Endothelial cell of umbilical vein (primary cell): ENCODE measurements at places on chromosomes 3 and 15. TPM values are rescaled to one million over a fixed set of nuclear protein-coding genes. Genes with fewer than 3 reads are reported as not detected.
A peak's percentile ranks its signal among the peaks of the same experiment; 100 is the strongest.

The CLDN1 gene
- total RNA-seq = 0.27 and 0.32 TPM in 2 replicates

The HYAL2 gene
- total RNA-seq = 266 and 279 TPM in 2 replicates

The ZIC1 gene
- not detected in 2 replicates for total RNA-seq

The CCR3 gene
- total RNA-seq = not detected in 2 replicates

The CPLX3 gene
- total RNA-seq = 0.16 TPM in 1 of 2 replicates, not detected in the other

The CATSPER2 gene
- total RNA-seq = 3.8 and 6.1 TPM in 2 replicates

The PCOLCE2 gene
- total RNA-seq = not detected in 2 replicates

The IGF1R gene
- 50.9 and 59.1 TPM in 2 replicates for total RNA-seq

The ENTPD3 gene
- not detected in 2 replicates for total RNA-seq

The UPK1B gene
- not detected in 2 replicates for total RNA-seq

DNA sequence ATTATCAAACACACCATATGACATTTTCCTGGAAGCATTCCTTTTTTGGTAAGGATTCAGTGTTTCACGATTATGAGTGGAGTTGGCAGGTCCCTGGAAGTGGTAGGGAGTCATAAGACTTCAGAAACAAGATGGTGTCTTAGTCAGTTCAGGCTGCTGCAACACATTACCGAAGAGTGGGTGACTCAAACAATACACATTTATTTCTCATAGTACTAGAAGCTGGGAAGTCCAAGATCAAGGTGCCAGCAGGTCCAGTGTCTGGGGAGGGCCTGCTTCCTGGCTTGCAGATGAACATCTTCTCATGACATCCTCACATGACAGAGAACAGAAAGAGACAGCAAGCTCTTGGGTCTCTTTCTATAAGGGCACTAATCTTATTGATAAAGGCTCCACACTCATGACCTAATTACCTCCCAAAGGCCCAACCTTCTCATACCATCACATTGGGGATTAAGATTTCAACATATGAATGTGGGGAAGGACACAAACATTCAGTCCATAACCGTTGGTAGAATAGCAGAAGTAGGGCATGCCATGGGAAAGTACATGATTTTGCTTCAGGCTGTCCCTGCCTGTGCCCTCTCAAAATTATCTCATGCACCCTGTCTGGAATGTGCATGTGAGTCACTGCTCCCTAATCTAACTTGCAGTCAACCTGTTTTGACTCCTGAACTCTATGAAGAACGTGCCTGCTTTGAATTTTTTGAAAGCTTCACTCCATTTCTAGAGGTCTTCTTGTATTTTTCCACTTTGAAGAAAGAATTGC, 72.5 kb downstream of the GTPBP8 start:
- no peaks in the 10 kb centered on the region for H3K36me3 ChIP-seq
- no peaks in the 10 kb centered on the region for H3K4me1 ChIP-seq
- no peaks in the 10 kb centered on the region for H3K27me3 ChIP-seq
- H3K27ac ChIP-seq = no peak overlapping the region
- DNase-seq = no peak

- no peak overlapping the region for H3K4me3 ChIP-seq
- DNase-seq = no peak
- no peak overlapping the region for H3K27ac ChIP-seq
Measured at GRCh38 chr3:59267021-59267420, 217.2 kb upstream of the CFAP20DC start.

DNA sequence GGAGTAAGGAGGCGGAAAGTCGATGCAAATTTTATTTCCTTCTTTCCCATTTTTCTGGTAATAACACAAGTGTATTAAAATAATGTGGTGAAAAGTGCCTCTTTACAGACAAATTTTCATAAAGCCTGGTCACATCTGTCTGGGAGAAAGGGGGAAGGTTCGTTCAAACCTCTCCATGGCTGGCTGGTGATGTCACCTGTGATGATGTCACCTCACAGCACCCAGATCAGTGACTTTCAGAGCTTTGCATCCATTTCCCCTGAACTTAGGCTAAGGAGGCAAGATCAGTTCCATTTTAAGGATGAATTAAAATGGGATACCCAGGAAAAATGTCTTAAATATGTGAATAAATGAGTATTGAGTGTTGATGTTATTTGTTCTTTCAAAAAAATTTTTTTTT, 34.1 kb downstream of the ATP10A start:
- no peak overlapping the region for H3K27ac ChIP-seq
- H3K36me3 ChIP-seq = no peaks in the 10 kb centered on the region
- H3K4me1 ChIP-seq = no peaks in the 10 kb centered on the region
- no peaks in the 10 kb centered on the region for H3K27me3 ChIP-seq

- no peaks in the 10 kb centered on the region for H3K27me3 ChIP-seq
- H3K4me1 ChIP-seq = no peaks in the 10 kb centered on the region
- no peak overlapping the region for H3K4me3 ChIP-seq
- H3K36me3 ChIP-seq = no peaks in the 10 kb centered on the region
- H3K27ac ChIP-seq = no peak overlapping the region
Measured at GRCh38 chr15:101561584-101561906, 72.0 kb upstream of the PCSK6 start.

DNA sequence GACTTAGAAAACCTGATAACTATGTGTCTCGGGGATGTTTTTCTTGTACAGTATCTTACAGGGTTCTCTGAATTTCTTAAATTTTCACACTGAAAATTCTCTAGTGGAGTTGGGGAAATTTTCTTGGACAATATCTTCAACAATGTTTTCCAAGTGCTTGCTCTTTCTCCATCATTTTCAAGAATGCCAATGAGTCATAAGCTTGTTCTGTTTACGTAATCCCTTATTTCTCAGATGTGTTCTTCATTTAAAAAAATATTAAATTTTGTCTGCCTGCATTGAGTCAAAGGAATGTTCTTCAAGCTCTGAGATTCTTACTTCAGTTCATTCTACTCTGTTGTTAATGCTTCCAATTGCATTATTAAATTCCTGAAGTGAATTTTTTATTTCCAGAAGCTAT, 21.9 kb upstream of the PLSCR2 start:
- DNase-seq = no peak
- H3K4me3 ChIP-seq = no peak overlapping the region
- no peaks in the 10 kb centered on the region for H3K36me3 ChIP-seq
- no peaks in the 10 kb centered on the region for H3K4me1 ChIP-seq

- H3K4me3 ChIP-seq = no peak overlapping the region
- no peaks in the 10 kb centered on the region for H3K27me3 ChIP-seq
- no peaks in the 10 kb centered on the region for H3K4me1 ChIP-seq
- no peaks in the 10 kb centered on the region for H3K36me3 ChIP-seq
- H3K27ac ChIP-seq = no peak overlapping the region
- no peak for DNase-seq
Measured at GRCh38 chr3:187369089-187369447, 883 bp downstream of the RTP4 start.

DNA sequence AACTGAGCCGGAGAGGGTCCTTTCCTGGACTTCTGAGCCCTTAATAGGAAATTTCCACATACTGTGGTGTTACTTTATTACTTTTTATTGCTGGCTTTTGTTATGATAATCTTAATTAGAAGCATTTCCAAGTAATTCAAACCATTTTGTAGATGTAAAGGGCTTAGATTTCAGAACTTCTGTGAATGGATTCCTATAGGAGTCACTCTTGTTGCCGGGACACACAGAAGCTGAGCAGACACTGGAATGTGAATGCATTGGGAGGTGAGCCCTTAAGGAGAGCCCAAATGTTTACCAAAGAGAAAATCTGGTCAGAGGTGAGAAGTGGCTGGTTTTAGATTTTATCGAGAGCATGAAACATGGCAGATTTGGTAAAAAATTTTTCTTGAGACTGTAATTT, 87.4 kb downstream of the FNDC3B start:
- peaks cover 55% of the 10 kb centered on the region for H3K4me1 ChIP-seq
- H3K36me3 ChIP-seq = peaks cover 13% of the 10 kb centered on the region
- no peak overlapping the region for H3K4me3 ChIP-seq
- no peaks in the 10 kb centered on the region for H3K27me3 ChIP-seq
- peak overlapping the region; percentile 16 for H3K27ac ChIP-seq
- no peak for DNase-seq

DNA sequence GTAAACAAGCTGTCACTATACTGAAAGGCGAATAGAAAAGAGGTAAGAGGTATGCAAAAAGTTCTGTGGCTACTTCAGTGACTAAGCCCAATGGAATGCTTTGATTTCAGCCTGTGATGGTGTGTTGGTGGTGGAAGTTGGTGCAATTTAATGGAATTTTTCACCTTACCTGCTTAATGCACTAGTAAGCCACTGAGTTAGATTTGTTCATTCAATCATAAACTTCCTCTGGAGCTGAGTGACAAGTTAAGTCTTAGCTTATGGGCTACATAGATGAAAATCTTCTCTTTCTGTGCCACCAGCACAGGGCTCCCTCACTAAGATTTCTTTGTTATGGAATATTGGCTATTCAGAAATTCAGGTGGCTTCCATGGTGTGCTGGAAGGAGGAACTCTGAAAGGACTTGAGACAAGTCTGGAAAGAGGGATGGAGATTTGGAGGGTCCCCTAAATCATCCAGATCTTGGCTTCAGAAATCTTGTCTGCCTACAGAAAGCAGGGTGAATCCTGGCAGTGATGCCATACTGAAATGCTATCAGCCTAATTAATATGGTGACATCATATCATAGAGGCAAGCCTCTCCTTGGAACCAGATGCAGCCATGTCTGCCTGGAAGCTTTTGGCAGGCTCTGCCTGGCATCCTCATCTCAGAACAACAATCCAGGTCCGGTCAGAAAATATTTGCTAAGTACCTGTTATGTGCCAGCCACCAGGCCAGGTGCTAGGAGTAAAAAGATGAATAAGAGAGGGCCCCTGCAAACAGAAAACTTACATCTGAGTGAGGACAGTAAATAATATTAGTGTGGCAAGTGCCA, 8.1 kb upstream of the GAP43 start:
- no peaks in the 10 kb centered on the region for H3K27me3 ChIP-seq
- no peaks in the 10 kb centered on the region for H3K36me3 ChIP-seq
- DNase-seq = no peak
- no peak overlapping the region for H3K4me3 ChIP-seq
- no peak overlapping the region for H3K27ac ChIP-seq

GRCh38 chr3:42134867-42135464, 43.8 kb downstream of the TRAK1 start:
- no peak overlapping the region for H3K27ac ChIP-seq
- peaks cover 2% of the 10 kb centered on the region for H3K36me3 ChIP-seq
- H3K4me1 ChIP-seq = no peaks in the 10 kb centered on the region
- no peak overlapping the region for H3K4me3 ChIP-seq
- H3K27me3 ChIP-seq = no peaks in the 10 kb centered on the region

- H3K27me3 ChIP-seq = no peaks in the 10 kb centered on the region
- no peak overlapping the region for H3K27ac ChIP-seq
- H3K36me3 ChIP-seq = no peaks in the 10 kb centered on the region
- H3K4me1 ChIP-seq = no peaks in the 10 kb centered on the region
- H3K4me3 ChIP-seq = no peak overlapping the region
- no peak for DNase-seq
Measured at GRCh38 chr3:123505820-123506219, 56.9 kb upstream of the ADCY5 start.

- peaks cover 6% of the 10 kb centered on the region for H3K36me3 ChIP-seq
- no peak overlapping the region for H3K27ac ChIP-seq
- DNase-seq = no peak
- H3K4me1 ChIP-seq = peaks cover 29% of the 10 kb centered on the region
- H3K27me3 ChIP-seq = no peaks in the 10 kb centered on the region
Measured at GRCh38 chr3:49352890-49353421, 5.2 kb downstream of the GPX1 start.

GRCh38 chr3:17802950-17803349, 60.5 kb upstream of the TBC1D5 start:
- H3K4me3 ChIP-seq = no peak overlapping the region
- no peak overlapping the region for H3K27ac ChIP-seq
- H3K27me3 ChIP-seq = no peaks in the 10 kb centered on the region

- no peak overlapping the region for H3K4me3 ChIP-seq
- DNase-seq = no peak
- H3K27ac ChIP-seq = no peak overlapping the region
- no peaks in the 10 kb centered on the region for H3K27me3 ChIP-seq
- no peaks in the 10 kb centered on the region for H3K4me1 ChIP-seq
Measured at GRCh38 chr3:84547971-84548970, 410.5 kb upstream of the CADM2 start.

GRCh38 chr15:66657185-66658020, 44.6 kb upstream of the SMAD6 start:
- no peak overlapping the region for H3K4me3 ChIP-seq
- peaks cover 36% of the 10 kb centered on the region for H3K4me1 ChIP-seq
- no peak for DNase-seq
- no peak overlapping the region for H3K27ac ChIP-seq
- no peaks in the 10 kb centered on the region for H3K36me3 ChIP-seq
- H3K27me3 ChIP-seq = no peaks in the 10 kb centered on the region

DNA sequence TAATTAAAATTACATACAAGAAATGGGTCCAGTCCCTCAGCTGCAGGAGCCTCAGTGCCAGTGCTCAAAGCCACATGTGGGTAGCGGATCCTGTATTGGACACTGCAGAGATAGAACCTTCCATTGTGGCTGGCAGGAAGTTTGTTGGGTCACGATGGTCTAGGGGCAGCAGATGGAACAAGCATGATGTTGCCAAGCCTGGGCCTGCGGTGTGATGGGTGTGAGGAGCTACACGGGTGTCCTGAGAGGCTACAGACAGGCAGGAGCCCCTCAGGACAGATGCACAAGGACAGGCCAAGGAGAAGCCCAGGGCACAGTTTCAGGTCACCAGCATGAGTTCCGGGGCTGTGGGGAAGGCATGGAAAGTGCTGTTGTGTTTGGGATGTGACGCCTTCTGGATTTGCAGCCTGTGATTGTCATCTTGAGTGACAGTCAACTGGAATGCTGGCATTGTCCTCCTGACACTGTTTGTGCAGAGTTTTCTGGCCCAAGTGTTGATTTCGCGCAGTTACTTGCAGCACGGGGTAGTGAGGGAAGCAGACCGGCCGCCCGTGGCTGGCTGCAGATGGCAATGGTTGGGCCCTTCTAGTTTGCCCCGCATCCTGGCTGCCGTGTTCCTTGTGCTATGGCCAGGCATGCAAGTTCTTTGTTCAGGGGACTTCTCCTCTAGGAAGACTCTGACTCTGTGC, 177.1 kb downstream of the NSMCE3 start:
- no peaks in the 10 kb centered on the region for H3K4me1 ChIP-seq
- H3K27me3 ChIP-seq = no peaks in the 10 kb centered on the region
- no peak overlapping the region for H3K27ac ChIP-seq
- H3K4me3 ChIP-seq = no peak overlapping the region
- no peaks in the 10 kb centered on the region for H3K36me3 ChIP-seq
- DNase-seq = no peak

- H3K27me3 ChIP-seq = no peaks in the 10 kb centered on the region
- H3K36me3 ChIP-seq = no peaks in the 10 kb centered on the region
- H3K4me1 ChIP-seq = no peaks in the 10 kb centered on the region
- DNase-seq = no peak
- H3K4me3 ChIP-seq = no peak overlapping the region
Measured at GRCh38 chr3:9205345-9206143, 43.9 kb downstream of the SRGAP3 start.
